GM12891 (cell line): ENCODE measurements at places on chromosomes 1 and 21.
A peak's percentile ranks its signal among the peaks of the same experiment; 100 is the strongest.

DNA sequence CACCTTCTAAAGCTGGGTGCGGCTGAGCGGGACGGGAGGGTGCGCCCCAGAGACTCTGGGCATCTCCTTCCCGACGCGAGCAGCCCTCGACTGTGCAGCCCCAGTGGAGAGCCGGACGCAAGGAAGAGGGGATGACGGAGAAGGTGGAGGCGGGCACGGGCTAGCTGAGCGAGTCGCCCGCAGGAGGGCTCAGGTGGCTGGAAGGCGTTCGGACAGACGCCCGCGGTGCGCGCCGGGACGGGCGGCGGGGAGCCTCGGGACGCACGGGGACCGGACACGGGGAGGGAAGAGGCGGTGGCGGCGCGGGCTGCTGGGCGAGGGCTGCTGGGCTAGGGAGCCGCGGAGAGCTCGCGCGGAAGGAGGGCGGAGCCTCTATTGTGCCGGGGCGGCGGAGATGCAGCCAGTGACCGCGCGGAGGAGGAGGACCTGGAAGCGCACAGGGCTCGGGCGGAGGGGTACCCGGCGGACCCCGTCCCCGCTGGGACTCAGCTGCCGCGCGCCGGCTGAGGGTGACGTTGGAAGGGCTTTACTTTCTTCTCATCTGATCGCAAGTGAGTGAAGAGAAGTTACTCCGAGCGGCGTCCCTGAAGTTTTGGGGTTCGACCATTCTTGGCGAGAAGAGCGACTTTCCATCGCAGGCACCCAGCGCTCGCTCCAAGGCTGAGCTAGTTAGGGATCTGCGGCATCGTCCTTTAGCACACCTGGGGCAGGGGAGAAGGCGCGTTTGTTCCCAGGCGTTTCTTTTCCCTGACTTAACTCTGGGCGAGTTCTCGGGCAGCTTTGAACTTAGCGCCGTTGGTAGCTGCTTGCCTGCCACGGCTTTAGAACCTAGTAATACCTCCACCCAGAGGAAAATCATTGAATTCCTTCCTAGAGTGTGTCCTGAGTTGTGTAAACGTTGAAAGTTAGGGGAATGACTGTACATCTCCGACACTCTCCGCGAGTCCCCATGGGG, at the start of gene OLFML2B:
OLFML2B (minus strand) TSS at position 323 of the 955 bp plus-strand sequence. CDS start 439 bp downstream, outside the sequence.
- DNase-seq = peak; percentile 47

DNA sequence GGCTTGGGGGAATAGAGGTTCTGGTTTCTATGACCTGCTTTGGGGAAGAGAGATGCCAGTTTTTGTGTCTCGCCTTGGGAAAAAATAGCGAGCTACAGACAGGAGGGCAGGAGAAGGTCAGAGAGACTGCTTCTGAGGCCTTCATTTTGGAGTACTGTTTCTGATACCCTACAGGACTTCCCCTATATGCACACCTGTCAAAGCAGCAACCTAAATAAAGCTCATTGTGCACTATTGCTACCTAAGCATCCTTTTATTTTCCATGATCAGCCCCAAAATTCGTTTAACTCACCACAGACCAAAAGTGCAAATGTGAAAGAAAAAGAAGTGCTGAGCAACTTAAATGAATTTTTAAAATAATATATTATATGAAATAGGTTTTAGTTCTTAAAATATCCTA, 145.6 kb upstream of the CHRM3 start:
- DNase-seq = no peak

DNA sequence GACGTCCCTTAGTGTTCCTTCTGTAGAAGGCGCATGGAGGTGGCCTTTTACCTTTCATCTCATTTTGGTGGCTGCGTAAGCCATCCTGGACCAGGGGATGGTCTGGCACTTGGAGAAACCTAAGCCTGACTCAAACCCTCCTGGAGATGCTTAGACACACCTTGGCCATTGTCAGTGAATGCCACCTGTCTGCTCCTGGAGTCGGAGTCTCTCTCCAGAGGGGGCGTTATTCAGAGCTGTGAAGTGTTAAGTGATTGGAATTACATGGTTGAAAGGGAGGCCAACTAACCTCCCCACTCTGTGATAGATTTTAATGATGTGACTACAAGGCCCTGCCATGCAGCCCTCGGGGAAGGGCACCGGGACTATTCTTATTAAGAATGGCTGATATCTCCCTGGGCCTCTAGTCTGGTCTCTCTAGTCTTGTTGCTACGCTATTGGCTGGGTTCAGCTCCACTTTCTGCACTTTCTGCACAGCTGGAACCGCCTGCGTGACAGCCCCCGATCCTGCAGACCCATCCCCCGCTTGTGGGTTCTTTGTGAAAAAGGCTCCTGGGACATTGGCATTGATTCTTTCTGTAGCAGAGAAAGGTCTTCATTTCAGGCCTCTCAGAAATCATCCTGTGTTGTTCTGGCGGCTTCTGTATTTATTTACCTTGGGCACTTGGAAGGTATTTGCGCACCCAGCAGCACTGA, 4.2 kb downstream of the RASSF5 start:
- no peak for DNase-seq

DNA sequence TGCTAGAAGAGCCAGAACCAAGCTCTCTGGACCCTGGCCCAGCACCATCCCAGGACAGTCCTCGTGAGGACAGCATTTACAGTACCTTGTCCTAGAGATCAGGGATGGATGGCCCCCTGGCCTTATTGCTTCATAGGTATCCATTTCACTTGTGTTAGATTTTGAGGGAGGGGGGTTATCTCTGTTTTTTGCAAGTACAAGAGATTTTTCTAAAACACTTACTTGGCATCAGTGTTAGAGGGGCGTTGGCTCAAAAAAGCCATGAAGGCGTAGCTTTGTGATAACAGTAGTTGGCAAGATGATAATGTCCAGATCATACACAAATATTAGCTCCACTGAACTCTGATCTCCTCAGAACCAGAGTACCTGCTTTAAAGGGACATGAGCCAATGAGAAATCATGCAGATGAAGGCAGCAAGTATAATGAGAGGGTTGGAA, 5.8 kb upstream of the ATP1B1 start:
- DNase-seq = no peak
